Activated T-helper 9 cell treated with anti-CD3 and anti-CD28 coated beads, Interleukin-2, amount 50 U/mL, for 16 hours (primary cell): ENCODE measurements at places on chromosomes 7 and 10.

DNA sequence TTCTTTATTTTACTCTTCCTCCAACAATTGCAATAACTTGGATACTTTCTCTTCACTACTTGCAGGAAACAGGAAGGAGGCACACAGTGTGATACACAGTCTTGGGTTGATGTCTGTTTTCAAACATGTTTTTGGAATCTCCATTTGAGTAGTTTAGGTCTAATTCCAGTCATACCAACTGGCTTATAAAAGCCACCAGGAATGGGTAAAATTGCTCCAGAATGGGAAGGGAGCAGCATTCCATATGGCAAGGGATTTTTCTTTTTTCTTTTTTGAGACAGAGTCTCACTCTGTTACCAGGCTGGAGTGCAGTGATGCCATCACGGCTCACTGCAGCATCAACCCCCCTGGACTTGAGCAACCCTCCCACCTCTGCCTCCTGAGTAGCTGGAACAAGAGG lies 545.1 kb upstream of the GALNT17 start:
- no peak for DNase-seq

GRCh38 chr10:14625192-14625631 lies 149.5 kb downstream of the FAM107B start:
- DNase-seq: no peak

DNA sequence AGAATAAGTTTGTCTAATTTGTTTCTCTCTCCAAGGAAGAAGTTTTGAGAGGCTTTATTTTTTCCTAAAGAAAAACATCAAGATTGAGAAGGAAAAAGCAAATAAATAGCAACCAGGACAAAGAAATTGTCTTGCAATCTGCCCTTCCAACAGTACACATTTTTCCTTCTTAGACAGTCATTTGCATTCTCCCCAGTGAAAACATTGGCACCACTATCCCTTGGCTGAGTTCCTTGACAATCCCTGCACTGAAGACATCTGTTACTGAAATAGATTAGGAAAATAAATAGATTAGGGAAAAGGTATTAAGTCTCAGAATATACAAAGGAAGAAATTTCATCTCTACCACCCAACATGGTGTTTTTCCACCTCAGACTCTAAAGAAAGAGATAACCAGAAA lies 12.2 kb upstream of the TMEM243 start:
- no peak for DNase-seq

GRCh38 chr10:22581461-22581860 lies 132.9 kb downstream of the PIP4K2A start:
- DNase-seq: no peak

DNA sequence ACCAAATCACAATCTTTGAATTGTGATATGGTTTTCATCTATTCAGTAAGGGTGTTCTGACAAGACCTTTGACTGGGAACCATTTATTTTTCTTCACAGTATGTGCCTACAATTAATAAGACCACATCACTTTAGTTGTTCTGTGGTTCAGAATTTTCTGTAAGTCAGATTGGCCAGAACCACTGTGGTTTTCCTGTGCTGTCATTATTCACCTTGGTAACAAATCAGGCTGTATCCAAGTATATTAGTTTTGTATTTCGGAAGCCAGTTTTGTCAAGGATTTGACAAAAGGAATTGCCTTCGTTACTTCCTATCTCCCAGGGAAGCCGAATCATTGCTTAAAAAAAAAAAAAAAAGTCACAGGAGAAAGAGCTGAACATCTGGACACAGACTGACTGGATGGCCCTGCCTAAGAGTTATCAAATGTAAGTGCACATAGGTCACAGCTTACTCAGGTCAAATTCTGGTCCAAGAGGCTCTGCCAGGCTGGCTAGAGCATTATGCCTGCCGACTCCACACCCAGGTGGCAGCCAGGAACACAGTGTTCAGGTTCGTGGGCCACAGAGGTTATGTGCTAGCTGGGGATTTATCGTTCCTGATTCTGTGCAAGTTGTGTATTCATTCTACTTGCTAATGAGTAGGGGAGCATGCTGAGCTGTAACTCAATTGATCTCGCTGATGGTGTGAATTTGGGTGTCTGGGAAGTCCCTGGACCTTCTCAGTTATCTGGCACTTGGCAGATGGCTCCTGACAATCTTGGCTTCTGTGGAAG lies 175.3 kb downstream of the JAZF1 start:
- DNase-seq: no peak
